ENCODE measurements at places on chromosomes 1 and 21.

GRCh38 chr1:202122639-202123335, at the start of gene GPR37L1:
GPR37L1 (plus strand) TSS chr1:202122917; CDS start chr1:202122964, 47 bp downstream.
- no peak for DNase-seq

GRCh38 chr1:196535727-196536126, 72.5 kb downstream of the KCNT2 start:
- DNase-seq, result no peak

DNA sequence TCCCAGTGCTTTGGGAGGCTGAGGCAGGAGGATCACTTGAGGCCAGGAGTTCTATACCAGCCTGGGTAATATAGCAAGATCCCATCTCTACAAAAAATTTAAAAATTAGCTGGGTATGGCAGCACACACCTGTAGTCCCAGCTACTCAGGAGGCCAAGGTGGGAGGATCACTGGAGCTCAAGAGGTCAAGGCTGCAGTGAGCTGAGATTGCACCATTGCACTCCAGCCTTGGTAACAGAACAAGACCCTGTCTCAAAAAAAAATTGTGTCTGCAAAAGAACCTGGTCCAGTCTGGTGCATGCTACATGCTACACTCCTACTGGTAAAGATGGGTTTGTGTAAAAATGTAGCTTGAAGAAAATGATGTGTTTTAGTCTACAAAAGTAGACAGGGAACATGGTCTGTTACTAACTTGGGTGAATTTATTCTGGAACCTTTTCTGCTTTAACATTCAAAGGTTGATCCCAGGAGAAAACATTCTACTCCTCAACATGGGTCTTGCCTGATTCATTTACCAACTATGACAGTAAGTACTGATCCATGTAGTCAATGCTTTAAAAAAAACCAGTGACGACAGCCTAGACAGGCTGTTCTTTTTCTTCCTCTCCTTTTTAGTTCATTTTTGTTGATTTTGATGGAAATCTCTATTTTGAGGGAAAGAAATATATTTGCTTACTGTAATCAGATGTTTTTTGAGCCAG, 32.7 kb upstream of the ENAH start:
- no peak for DNase-seq

GRCh38 chr21:44291078-44291935, 5.6 kb downstream of the AIRE start:
- DNase-seq, result no peak

DNA sequence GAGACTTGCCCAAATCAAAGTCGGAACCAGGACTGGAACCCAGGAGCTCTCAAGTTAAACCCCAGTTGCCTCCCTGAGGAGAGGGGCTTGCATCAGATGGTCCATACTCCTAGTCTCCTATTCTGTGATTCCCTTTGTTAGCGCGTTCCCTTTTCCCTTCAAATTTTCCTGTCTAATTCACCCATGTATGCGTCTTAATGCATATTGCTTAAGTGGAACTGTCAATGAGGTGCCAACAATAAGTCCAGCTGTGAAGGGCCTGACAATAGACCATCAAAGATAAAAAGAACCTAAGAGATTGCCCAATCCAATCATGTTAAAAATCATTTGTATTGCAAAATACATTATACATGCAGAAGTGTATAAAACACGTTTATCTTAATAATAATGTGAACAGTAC, 634 bp upstream of the SPATA6 start:
- no peak for DNase-seq

DNA sequence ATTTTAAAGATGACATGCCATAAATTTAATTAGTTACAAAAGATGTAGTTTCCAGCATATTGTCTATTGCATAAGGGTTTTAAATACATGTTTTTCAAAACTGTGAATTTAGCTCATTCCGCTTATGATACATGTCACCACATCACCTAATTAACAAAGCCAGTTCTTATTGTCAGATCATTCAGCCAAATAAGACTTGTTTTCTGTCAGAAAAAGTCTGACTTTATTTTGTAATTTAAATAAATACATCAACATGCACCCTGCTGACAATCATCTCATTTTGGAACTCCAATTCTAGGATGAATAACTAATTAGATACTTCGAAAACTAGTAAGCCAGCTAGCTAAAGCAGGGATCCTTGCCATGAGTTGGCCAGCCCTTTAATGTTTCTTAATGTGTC, 110.9 kb upstream of the APP start:
- no peak for DNase-seq

DNA sequence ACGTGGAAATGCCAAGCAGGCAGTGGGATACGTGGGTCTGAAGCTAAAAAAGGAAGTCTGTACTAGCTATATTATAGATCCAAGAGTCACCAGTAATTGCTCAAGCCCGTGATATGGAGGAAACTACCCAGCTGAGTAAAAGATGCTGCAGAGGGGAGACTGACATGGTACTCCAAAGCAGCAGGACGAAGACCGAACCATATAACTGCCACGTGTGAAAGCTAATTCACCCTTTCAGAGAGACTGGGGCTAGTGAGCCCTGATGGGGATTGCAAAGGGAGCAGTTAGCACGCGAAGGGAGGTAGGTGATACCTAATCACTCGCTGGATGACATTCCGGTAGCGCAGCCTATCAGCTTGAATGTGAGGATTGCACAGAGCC, 316 bp downstream of the AP4B1 start:
- no peak for DNase-seq

GRCh38 chr1:94621802-94622201, 80.2 kb upstream of the F3 start:
- no peak for DNase-seq

- DNase-seq, result no peak
Measured at GRCh38 chr1:77283701-77284425, 2.0 kb downstream of the AK5 start.

DNA sequence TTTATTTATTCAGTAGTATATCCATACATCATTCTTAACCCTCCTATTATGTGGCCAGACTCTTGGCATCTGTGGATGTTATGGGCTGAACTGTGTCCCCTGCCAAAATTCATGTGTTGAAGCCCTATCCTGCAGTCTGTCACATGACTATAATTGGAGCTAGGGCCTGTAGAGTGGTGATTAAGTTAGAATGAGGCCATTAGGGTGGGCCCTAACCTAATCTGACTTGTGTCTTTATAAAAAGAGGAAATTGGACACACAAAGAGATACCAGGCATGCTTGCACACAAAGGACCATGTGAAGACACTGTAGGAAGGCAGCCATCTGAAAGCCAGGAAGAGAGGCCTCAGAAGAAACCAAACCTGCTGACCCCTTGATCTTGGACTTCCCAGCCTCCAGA, 6.6 kb downstream of the ZMYND12 start:
- DNase-seq, result no peak

DNA sequence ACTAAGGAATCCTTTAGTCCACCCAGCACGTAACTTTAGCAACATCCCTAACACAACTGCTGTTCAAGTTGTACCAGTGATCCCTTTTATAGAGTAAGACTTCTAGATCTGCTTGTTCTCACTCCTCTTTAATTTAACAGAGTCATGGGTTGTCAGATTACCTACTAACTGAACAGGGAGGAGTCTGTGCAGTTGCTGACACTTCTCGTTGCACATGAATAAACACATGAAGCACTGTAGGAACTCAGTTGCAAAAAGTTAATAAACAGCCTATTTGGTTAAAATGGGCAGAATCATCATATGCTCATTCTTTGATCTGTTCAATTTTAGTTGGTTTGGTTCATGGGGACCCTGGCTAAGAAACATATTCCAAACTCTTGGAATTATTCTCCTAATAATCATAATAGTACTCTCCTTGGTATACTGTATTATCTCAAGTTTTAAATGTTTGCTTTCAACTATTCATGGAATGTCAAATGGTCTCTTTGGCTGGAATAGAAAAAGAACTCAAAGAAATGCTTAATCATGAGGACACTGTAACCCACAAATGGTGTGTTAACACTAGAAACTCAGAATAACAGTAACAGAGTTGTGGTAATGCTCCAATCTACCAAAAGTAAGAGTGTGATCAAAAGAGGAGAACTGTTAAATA, 15.6 kb downstream of the PLPPR5 start:
- no peak for DNase-seq
